ENCODE measurements at places on chromosomes 7 and 10.
A peak's percentile ranks its signal among the peaks of the same experiment; 100 is the strongest.

GRCh38 chr7:94195201-94195600 is 191.0 kb upstream of the BET1 start:
- DNase-seq: no peak

- no peak for DNase-seq
These were observed 22.7 kb downstream of the SLC35G1 start for GRCh38 chr10:93916257-93917063.

DNA sequence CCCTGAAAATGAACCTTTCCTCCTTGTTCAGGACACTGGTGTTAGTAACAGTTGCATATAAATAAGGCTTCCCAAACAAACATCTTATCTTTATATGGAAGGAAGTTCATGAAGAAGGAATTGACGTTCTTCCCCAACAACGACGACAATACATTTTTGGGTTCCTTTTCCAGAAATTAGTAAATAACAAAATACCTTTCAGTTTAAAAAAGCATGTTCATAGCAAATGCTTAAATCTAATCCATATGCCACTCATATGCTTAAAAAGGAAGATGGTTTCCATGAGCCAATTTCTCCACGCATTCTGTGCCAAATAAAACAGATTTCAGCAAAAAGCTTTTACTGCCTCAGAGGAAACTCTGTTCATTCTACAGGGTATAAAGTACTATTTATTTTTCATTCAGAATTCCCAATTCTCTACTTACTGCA is 182.6 kb downstream of the COBL start:
- no peak for DNase-seq

DNA sequence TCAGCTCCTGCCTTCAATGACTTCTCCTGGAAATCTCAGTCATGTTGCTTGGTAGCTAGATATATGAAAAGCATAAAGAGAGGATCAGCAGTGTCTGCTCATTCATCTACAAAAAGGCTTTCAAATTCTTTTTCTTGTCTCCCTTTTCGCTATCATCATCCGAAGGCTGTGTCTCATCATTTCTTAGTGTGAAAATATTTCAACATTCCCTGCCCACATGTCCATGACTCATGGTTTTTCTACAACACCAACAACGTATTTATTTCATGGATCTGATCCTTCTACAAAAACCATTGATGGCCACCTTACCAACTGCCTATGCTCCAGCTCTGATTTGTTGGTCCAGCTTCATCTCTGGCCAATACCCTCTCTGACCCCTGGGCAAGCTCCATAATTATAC is 472.5 kb upstream of the GHITM start:
- no peak for DNase-seq

DNA sequence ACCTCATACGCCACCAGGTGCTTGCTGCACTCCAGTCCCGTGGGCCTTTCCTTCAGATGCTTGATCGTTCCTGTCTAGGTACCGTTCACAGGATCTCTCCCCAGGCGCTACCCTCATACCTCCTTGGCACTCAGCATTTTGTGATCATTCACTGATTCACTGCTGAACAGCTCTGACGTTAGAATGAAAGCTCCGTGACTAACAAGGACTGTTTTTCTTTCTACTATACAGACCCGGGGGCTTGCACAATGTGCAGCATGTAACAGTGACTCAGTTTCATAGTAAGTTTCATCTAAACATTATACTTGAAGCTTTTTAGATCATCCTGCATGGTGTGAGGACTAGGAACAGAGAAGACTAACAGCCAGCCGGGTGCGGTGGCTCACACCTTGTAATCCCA is 20.6 kb downstream of the KIN start:
- no peak for DNase-seq

DNA sequence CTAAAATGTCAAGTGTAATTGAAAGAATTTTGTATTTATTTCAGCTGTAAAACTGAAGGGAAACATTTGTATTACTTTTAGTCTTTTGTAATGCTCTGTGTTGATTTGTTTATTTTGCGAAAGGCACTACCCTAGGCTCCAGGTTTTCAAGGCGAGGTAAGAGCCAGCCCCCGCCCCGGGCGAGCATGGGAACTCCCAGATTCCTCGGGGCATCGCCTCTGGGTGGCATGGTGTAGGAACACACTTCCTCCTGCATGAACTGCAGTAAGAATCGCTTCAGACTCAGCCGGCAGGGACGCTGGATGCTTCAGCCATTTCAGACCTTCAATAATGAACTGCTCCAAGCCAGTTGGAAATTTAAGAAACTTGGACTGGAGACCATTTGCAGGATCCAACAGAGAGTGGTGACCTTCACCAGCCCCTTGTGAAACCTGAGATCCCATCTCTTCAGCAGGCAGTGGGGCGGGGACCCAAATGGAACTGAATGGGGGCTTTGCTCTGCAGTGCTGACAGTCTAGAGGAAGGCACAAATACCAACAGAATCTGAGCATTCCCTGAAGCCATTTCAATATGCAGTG is 544.3 kb upstream of the MGMT start:
- no peak for DNase-seq

DNA sequence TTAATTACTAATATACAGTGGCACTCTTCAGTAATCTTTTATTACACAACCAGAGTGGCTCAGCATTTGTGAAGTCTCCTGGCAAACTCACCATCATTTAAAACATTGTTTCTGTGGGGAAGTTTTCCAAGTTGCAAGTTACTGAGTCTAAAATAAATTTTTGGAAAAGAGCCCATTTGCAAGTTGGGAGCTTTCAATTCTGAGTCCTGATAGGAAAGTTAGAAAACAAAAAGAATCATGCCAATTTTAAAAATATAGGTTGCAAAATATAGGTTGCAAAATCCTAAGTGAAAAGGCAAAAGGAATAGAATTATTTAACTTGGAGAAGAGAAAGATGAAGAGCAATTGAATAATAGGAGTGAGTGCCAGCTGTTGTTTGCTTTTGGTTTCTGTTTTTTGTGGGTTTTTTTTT is 378.8 kb upstream of the C7orf33 start:
- no peak for DNase-seq

- DNase-seq: no peak
These were observed 12.4 kb downstream of the PRKG1 start for GRCh38 chr10:51086710-51087109.

DNA sequence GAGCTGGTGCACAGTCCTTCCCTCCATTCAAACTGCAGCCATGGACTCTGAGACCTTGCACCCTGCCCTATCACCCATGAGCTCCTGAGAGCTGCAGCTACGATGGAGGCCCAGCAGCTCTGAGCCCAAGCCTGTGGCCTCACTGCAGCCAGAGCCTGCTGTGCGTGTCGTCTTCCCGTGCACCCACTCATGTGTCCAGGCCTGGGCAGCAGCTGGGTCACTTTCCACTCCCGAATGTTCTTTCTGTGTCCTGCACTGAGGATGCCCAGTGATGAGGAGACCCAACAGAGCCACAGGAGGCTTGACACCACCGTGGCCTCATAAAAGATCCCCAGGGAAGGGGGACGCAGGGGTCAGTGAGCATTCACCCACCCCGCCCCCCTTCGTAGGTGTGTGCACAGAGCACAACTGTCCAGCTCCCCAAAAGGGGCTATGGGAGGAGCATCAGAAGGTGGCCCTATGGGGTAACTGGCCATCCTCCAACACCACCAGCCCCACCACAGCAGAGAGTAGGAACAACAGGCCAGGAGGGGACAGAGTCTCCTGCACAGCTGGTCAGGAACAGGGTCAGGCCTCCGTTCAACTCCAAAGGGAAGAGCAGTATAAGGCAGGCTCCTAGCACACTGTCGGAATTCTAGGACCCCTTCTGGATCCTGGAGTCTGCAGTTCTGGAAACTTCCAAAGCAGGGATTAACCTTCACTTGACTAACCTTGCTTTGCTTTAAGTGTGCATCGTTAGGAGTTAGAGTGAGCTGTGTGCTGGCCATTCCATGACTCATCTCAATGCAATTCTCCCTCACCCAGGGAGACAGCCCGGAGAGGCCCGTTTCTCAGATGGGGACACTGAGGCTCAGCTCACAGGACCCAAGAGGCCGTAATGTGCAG is 52.6 kb downstream of the RASGEF1A start:
- no peak for DNase-seq

GRCh38 chr7:135719688-135720087 is 8.3 kb downstream of the SLC13A4 start:
- no peak for DNase-seq

DNA sequence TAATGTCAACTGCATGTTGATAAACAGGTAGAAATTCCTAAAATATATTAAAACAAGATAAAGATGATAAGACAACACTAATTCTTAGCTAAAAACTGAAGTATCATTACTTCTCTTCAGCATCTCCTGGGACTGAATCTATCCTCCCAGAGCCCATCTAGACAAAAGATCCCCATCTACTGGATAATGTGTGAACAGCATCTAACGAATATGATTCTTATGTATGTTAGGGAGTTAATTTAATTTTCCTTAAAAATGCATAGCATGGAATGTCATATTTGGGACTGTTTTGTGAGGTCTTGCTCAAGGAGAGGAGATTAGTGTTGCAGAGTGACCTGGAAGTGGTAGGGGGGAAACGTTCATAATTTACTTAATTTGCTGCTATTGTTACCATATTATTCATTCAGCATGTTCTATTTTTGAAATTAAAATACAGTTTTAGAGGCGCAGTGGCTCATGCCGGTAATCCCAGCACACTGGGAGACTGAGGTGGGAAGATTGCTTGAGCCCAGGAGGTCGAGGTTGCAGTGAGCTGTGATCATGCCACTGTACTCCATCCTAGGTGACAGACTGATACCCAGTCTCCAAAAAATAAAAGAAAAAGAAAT is 305.1 kb upstream of the CSTF2T start:
- DNase-seq: no peak

- DNase-seq: no peak
These were observed 75.2 kb downstream of the CREB5 start for GRCh38 chr7:28487487-28487886.

- no peak for DNase-seq
These were observed 137.0 kb downstream of the RAPGEF5 start for GRCh38 chr7:22219739-22220493.

GRCh38 chr7:30969604-30969970 is 5.8 kb downstream of the GHRHR start:
- DNase-seq: no peak

DNA sequence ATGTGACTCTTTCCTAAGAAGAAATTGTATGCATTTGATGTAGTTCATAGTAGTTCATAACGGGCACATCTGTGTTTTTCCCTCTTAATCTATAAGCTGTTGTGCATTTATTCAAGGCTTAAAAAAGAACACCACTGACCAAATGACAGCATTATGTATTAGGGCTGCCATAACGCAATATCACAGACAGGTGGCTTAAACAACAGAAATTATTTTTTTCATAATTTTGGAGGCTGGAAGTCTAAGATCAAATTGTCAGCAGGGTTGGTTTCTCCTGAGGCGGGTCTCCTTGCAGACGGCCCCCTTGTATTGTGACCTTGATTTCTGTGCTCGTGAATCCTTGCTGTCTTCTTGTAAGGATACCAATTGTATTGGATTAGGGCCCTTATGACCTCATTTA is 627 bp upstream of the SSMEM1 start:
- no peak for DNase-seq

DNA sequence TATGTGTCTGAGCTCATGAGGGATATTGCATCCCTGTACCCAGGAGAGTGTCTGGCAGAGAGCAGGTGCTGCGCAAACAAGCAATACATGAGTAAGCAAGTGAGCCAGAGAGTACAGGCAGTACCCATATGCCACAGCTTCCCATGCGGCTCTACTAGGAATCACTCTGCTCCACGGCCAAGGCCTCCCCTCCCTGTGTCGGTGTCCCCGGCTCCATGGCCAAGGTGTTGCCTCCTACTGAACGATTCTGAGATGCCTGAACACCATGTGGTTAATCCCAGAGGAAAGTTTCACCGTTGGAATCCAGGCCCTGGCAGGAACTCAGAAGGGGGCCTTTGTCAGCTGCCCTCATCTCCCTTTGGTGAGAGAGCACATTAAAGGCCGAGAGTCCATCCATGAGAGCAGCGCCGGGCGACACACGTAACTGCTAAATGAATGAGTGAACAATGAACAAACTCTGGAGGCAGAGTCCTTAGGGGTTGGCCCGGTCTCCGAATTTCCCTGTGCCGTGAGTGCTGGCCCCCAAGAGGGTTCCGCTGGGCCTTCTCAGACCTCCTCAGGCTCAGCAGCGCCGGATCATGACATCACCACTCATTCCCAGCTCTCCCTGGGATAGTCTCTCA is 136.0 kb upstream of the FAM20C start:
- DNase-seq: peak; percentile 62

GRCh38 chr7:5276611-5277010 is 6.1 kb upstream of the SLC29A4 start:
- DNase-seq: no peak

GRCh38 chr7:116249969-116250553 is 39.7 kb downstream of the TES start:
- no peak for DNase-seq

GRCh38 chr7:45525057-45525456 is 49.1 kb upstream of the ADCY1 start:
- DNase-seq: no peak

DNA sequence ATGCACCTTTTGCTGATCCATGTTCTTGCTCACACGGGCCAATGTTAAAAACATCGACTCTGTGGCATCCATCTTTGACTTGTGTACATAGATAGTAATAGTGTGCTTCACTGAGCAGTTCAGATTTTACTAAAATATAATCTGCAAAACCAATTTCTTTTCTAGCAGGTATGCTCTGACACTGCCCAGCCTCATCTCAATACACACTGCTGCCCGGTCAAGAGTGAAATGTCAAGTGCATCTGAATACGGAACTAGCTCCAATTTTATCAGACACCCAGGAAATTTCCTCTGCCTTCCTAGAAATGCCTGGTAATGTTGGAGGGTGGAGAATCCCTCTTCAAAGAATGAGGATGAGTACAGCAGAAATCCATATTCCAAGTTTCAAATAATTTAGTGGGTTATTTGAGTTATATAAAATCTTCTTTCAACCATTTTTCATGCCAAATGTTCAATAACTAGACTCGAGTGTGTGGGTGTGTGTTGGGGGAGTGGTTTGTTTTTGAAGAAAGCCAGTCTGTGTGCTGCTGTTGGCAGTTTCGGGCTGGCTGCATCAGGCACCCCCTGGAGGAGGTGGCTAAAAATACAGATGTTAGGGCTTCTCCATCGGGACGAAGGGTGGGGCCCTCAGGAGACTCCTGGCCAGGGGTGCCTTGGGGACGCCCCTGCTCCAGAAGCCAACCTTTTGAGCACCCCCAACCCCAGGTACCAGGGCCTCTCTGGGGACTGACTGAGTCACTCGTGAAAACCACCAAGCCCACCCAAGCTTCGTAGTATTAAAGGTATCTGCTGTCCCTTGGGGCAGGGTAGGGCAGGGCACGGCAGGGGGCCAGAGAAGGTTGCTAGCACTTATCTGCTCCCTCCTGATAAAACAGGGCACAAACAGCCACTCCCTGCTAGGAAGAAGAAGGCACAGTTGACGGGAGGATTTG is 15.4 kb downstream of the CTBP2 start:
- DNase-seq: no peak

- DNase-seq: no peak
These were observed 265.9 kb downstream of the ZEB1 start for GRCh38 chr10:31584876-31585275.

GRCh38 chr10:72353965-72354355 is 759 bp downstream of the DNAJB12 start:
- DNase-seq: peak; percentile 74
